Activated effector memory CD4-positive, alpha-beta T cell treated with anti-CD3 and anti-CD28 coated beads, Interleukin-2, amount 50 U/mL, for 16 hours (primary cell): ENCODE measurements at places on chromosomes 2 and 18.

DNA sequence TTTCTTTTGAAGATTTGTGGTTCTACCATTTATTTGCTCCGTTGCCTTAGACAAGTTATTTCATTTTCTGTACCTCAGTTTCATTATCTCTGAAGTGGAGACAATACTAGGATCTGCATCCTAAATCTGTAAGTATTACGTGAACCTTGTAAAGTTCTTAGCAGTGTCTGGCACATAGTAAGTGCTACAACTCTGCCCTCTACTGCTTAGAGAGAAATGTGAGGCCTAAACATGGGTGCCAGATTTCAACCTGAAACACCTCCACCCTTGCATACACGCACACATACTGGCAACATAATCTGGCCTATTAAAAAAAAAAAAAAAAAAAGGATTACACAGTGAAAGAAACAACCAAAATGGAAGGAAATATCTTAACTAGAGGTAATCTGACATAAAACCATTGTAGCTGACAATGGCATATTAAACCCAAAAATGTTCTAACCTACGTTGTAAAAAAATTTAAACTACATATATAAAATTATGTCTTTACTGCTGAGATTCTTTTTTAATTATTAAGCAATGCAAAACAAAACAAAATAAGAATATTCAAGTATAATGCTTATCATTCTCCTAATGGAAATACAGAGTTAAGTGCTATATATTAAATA, 132.6 kb downstream of the MAP2 start:
- no peak for DNase-seq

DNA sequence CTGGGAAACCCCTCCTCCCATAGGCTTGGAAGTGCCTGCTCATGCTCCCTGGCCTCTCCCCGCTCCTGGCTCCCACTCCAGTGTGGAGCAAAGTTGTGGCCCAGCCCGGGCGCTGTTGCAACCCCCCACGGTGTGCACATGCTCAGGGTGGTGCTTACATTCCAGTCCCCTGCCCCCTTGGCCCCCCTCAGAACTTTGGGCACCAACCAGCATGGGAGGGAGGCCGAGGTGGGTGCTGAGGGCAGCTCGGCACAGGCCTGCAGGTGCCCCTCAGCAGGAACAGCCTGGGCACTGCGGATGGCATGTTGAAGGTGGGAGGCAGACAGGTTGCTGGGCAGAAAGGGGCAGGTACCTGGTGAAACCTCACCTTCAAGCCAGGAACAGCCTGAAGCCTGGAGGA, 125.3 kb downstream of the ARHGAP28 start:
- DNase-seq: no peak

DNA sequence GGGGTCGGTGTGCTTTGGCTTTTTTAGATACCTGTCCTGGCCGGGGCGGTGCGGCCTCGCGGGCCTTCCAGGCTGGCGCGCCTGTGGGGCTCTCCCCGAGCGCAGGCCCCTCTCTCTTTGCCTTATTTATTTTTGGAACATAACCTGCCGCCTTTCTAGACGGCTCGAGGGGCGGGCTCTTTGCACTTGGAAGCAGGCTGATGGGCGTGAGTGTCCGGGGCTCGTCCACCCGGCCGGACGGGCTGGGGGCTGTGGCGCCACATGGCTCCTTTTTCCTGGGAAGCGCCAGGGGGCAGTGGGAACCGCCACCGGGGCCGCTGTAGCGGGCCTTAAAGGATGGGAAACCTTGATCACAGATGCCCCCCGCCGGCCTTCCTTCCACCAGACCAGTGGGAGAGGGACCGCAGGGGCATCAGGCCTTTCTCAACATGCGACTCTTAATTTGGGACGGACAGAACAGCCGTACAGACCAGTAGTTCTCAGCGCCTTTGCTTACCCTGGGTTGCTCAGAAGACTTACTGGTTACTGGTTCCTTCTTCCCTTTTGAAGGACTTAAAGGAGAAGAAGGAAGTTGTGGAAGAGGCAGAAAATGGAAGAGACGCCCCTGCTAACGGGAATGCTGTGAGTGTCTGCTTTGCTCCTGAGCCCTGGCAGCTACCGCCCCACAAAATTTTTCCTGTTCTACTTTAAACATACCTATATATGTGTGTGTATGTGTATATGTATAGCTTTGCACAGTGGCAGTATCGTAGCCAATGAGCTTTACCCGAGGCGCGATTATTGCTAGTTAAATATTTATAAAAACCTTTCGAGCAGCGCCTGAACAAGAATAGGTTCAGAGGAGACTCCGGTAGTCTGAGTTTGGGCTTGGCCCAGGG, 2.7 kb downstream of the PTMA start:
- DNase-seq: peak; percentile 73

DNA sequence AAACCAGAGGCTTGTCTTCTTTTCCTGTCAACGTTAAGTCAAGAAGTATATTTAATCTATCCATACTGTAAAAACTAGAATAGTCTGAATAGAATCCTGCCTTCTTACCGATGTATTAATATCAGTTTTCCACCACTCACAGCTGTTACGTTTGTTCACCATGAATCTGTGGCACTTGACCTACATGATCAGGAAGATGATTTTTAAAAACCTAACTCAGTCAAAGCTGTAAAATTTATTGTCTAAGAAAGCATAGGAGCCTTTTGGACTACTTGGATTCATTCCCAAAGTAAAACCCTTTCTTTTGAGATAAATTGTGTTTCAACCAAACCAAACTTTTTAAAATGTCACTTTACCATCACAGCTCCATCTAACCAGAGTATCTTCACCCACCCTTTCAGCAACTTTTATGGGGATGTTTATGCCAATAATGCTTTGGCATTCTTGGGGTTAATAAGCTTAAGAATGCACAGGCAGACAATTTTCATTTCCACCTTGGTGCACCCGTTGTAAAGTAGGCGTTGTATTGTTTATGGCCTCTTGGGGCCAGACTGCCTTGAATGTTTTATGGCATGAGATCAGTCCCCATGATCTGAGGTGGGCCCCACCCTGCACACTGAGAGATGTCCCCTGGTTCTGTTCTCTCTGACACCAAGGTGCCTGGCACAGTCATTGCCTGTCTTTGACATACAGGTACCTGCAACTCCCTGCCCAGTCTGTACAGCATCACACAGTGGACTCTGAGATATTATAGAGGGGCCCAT, 176.2 kb upstream of the EPAS1 start:
- no peak for DNase-seq

- DNase-seq: no peak
Measured at GRCh38 chr2:48483916-48484315, 46.0 kb upstream of the STON1 start.

GRCh38 chr2:3024401-3024935, 353.1 kb downstream of the EIPR1 start:
- DNase-seq: no peak

GRCh38 chr2:172811027-172811426, 75.4 kb downstream of the RAPGEF4 start:
- DNase-seq: no peak

DNA sequence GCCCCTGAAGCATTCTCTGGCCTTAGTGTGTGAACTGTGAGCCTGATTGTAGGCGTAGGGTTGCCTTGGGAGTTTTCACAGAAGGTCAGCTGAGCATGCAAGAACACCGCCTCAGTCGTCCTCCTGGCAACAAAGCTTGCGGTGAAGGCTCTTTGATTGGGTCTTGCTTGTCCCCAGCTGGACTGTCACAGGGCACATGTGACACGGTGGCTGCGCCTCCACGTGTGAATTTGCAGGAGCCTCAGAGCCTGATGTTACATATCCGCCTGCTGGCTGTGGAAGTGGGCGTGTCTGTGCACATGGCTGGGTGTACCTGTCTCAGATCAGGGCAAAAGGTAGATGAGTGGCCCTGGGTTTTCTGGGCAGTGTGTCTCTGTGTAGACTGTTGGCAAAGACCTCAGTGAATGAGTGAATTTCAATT, 228.7 kb downstream of the HAUS1 start:
- no peak for DNase-seq

GRCh38 chr2:158060835-158061435, 40.7 kb upstream of the UPP2 start:
- DNase-seq: no peak

DNA sequence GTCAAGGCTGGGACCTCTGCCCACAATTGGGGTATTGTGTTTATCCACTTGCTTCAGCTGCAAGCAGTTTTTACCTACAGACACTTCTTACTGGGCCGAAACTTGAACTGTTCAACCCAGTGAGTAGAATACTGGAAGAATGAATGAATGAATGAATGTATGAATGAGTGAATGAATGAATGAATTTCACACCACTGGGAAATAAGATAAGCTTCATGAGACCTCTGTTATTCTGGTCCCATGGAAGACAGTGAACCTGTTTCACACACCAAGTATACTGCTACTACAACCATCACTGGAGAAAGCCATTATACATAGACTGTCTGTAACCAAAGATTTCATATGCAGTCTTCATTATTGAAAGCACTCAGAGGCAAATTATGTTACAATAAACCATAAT, 295.0 kb upstream of the GULP1 start:
- DNase-seq: no peak

GRCh38 chr2:199743415-199744120, 107.4 kb downstream of the FTCDNL1 start:
- DNase-seq: no peak

DNA sequence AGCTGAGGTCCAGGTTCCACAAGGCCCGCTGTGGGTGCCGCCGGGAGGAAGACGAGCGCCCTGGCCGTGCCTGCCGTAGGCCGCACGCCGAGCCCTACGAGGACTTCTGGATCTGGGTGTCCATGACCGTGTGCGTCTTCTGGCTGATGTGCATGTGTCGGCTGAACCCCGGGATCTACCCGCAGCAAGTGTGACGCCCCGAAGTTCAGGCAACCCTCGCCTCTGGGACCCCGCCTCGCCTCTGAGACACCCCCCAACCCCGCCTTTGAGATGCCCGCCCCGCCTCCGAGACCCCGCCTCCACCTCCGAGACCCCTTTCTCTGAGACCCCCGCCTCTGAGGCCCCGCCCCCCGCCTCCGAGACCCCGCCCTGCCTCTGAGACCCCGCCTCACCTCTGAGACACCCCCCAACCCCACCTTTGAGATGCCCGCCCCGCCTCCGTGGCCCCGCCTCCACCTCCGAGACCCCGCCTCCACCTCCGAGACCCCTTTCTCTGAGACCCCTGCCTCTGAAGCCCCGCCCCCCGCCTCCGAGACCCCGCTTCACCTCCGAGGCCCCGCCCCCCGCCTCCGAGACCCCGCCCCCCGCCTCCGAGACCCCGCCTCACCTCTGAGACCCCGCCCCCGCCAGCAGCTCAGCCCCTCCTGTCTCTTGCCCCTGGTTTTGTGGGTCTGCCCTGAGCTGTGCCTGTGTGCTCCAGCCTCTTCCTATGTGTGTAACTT, 3.7 kb downstream of the RTP5 start:
- DNase-seq: no peak

DNA sequence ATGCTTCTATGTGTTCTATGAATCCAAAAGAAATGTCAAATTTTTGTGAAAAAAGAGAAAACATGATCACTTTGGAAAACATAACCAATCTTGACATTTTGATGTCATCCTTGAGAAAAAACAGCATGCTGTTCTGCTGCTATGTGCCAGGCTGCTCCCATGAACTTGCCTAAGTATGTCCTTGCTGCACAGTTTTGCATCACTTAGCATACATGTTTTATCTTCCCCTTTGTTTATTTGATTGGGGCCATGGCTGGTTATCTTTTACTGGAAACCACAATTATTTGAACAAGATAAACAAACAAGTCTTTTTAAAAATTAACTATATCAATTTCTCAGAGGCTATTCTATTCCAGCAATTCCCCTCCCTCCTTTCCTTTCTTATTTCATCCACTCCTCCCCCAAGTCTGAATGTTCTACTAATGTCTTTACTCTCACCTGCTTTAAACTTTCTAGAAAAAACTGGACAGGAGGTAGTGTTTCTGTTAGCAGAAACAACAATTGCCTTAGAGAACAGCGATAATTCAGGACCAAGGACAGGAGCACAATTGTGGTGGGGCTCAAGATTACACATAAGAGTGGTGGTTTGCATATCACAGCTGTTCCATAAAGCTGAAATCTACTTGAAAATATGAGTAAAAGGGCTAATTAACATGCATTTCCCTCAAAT, 6.7 kb downstream of the AOX1 start:
- no peak for DNase-seq

DNA sequence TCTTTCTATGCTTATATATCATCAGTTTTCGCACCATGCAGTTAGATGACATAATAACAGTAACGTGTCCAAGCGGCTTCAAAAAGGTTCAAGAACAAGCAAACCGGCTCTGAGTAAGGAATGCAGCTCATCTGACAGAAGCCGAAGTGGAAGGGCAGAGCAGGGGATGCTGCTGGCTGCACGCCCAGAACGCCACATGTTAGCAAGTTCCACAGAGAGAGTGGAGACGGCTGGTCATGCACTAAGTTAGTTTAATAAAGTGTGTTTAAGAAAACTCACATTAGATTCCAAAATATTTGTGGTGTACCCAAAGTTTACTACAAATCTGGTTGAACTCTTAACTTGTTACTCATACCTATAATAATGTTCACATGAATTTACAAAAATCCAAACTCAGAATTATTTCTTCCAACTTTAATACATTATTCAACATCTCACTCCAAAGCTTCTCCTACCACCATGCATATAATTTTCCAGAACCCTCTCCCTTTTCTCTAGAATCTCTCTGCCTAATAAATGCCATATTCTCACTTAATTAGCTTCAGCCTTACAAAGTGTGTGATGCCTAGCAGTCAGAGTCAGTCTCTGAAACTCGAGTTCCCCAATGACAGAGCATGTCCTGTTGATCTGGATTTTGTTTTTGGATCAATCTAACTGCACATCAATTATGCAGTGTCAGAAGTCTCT, 170.0 kb downstream of the DNAH7 start:
- DNase-seq: no peak

GRCh38 chr2:207224791-207225482, 59.2 kb upstream of the KLF7 start:
- DNase-seq: no peak

GRCh38 chr2:9919512-9919911, 32.0 kb upstream of the GRHL1 start:
- DNase-seq: no peak

GRCh38 chr2:95159690-95160449, at the start of gene ZNF514:
ZNF514 (minus strand) TSS chr2:95159848; CDS start chr2:95153253, 6,595 bp downstream.
- peak; percentile 92 for DNase-seq

DNA sequence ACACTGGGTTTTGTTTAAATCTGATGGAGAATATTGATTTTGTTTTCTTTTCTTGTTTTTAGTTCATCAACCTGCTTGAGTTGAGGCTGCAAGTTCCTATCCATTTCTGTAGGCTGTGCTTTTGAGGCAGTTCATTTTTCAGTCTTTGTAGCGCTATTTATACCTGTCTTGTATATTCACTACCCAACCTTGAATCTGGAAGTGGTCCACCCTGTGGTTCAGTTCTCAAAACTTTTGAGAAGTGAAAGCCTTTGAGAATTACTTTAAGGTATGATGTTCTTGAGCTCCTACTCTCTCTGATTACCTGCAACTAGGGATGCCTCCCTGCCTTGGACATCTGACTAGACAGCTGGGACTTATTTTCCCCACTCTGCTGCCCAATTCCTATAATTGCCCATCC, 53.5 kb upstream of the KCNE4 start:
- no peak for DNase-seq

DNA sequence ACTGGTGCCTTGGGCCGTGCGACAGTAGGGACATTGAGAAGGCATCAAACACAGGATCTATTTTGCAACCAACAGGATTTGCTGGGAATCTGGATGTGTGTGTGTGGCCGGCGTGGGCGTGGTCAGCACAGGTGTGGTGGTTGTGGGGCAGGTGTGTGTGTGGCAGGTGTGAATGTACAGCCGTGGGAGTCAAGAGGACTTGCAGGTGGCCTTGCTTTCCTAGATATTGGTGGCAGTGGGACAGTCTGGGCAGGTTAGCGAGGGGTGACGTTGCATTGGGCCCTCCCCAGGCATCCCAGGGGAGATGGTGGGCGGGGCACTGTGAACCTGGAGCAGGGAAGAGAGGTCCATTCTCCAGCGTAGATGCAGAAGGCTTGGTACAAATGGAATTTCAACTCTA, 3.2 kb upstream of the LIMS2 start:
- DNase-seq: peak; percentile 39

GRCh38 chr2:25368660-25369059, 26.9 kb upstream of the DNMT3A start:
- DNase-seq: peak; percentile 16
